H7 (cell line): ENCODE measurements at places on chromosomes 5 and 9. TPM values are rescaled to one million over a fixed set of nuclear protein-coding genes. Genes with fewer than 3 reads are reported as not detected.

The PCDHB13 gene
- total RNA-seq: 0.03 TPM in 1 of 2 replicates, not detected in the other

DNA sequence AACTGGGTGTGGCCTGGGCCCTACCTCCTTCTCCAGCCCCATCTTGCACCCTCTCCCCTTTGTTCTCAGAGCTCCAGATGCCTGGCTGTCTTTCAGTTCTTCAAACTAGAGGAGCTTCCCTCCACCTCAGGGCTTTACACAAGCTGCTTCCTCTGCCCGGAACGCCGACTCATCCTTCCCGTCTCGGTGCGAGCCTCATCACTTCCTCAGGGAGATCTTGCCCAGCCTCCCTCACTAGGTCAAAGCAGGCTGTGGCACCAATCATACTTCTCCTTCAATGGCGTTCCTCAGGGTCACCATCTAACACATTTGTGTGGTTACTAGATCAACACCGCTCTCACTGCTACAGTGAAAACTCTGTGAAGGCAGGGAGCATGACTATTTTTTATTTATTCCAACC is 56.2 kb upstream of the ZSWIM6 start:
- no peak for DNase-seq

DNA sequence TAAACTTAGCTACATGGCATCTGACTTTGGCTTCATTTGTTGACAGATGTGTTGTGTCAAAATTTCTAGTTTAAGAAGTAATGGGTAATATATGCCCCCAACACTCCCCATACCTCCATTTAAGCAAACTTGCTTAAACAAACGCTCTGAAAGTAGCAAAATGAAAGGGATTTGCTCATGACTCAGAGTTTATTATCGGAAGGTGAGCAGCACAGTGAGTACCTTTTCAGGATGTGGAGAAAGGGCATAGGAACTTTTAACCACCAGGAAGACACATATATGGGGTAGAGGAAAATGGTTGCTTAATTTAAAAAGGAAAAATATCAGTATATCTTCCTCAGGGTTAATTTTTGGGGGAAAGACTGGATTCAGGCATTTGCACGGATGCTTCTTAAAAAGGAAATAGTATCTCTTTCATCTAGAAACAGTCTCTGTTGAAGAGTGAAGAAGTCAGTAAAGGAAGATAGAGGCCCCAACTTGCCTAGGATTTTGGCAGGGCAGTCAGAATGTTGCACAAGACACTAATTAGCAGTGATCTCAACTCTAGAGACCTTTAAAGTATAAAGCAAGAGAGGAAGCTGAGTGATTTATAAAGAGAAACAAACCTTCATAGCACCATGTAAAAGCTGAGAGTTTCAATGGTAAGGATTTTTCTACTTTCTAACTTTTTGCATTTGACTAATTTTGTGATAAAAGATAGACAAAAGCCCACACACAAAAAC is 155.1 kb downstream of the TRIO start:
- DNase-seq: no peak

- DNase-seq: no peak
Measured at GRCh38 chr9:8732367-8733075, 932.9 kb upstream of the DMAC1 start.

GRCh38 chr5:149381986-149382338 is 2.9 kb upstream of the IL17B start:
- peak; percentile 95 for DNase-seq

The EGR1 gene
- 0.10 and 7.5 TPM in 2 replicates for total RNA-seq

The C9 gene
- total RNA-seq: not detected in 2 replicates

The FOXD4L3 gene
- 0.04 TPM in 1 of 2 replicates, not detected in the other for total RNA-seq

DNA sequence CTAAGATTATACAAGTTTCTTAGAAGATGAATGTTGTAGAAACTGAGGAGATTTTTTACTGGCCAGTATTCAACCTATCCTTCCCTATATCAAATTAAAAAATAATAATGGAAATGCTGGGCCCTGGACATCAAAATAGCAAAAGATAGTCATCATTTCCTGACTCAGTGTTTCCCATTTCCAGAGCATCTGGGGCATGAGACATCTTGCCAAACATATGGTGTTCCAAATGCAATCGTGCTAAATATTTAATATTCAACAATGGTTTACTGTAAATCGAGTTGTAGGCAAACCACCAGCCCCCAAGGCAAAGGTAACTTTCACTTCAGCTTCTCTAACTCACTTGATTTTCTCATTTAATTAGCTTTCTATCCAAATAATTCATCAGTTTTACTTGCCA is 152.9 kb downstream of the FRMD3 start:
- DNase-seq: no peak

GRCh38 chr5:134083517-134083916 is 31.0 kb upstream of the TCF7 start:
- DNase-seq: no peak

GRCh38 chr9:104774831-104775573 is 11.1 kb downstream of the NIPSNAP3B start:
- DNase-seq: no peak

The MOB3B gene
- 6.9 and 7.9 TPM in 2 replicates for total RNA-seq
